Left ventricle myocardium superior (tissue), 1 donor: ENCODE measurements at places on chromosomes 11 and 22. TPM values are rescaled to one million over a fixed set of nuclear protein-coding genes. Genes with fewer than 3 reads are reported as not detected.

The OR8B8 gene
- total RNA-seq = not detected

The EFEMP2 gene
- 95.2 TPM for total RNA-seq

The APBB1 gene
- total RNA-seq = 87.6 TPM

The TMA7B gene
- total RNA-seq = not detected

The EIF3D gene
- total RNA-seq = 76.1 TPM

The PIM3 gene
- 65.1 TPM for total RNA-seq

The SOX10 gene
- 1.9 TPM for total RNA-seq

The CRACR2B gene
- 31.0 TPM for total RNA-seq

The MCHR1 gene
- total RNA-seq = 1.4 TPM

The MICALL1 gene
- 20.1 TPM for total RNA-seq

The VSIG10L2 gene
- total RNA-seq = not detected

The MMP1 gene
- not detected for total RNA-seq

DNA sequence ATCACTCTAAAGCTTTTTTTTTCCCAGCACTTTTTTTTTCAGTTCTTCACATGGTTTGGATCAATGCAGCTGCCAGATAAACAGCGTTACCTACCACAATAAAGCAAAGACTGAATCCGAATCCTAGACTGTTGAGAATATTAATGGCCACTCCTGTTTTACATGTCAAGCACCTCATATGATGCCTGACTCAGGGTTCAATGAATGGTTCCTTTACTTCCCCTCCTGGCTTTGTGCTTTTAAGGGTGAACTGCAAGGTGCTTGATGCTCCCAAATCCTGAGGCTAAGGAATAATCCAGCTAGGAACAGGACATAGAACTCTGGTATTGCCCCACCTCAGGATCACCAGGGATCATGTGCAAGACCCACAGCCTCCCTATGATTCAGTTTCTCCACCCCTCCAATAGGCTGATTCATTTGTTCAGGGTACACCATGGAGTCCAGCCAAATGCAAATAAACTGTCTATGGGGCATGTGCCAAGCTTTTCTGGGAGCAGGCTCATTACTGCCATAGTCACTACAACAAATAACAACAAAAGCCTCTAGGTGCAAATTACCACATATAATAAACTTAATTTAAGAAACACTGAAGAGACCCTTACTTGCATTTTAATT, 104.3 kb downstream of the GAB2 start:
- DNase-seq = no peak

DNA sequence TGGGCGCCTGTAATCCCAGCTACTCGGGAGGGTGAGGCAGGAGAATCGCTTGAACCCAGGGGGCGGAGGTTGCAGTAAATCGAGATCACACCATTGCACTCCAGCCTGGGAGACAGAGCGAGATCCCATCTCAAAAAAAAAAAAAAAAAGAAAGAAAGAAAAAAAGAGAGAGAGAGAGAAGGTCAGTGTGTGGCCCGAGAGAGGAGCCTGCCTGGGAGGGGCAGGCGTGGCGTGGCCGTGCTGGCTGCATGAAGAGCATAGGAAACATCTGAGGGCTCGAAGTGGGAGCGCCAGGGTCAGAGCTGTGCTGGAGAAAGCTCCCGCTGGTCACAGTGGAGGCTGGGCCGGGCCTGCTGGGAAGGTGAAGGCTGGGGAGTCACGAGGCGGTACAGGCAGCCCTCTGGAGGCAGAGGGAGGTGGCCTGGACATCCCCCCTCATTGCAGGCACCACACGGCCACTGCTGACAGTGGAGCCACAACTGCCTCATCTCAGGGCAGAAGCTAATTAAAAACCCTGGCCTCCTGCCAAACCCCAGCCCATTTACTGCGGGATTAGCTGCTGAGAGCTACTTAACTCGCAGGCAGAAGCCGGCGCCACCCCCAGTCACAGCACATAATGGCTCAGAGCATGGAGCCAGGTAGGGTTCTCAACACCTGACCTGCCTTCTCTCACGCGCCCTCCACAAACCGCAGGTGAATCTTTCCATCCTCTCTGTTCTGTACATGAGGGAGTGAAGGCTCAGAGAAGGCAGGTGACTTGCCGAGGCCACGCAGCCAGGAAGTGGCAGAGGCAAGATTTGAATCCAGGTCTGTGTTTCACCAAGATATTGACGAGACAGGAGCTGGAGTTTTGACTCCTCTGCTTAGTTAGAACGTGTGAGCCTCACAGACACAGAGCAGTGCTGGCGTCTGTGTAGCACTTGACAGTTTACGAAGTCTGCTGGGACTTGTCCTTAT, 32.6 kb downstream of the NFAM1 start:
- peak; percentile 62 for DNase-seq

GRCh38 chr11:31986201-31986889, 104.5 kb upstream of the RCN1 start:
- DNase-seq = no peak

DNA sequence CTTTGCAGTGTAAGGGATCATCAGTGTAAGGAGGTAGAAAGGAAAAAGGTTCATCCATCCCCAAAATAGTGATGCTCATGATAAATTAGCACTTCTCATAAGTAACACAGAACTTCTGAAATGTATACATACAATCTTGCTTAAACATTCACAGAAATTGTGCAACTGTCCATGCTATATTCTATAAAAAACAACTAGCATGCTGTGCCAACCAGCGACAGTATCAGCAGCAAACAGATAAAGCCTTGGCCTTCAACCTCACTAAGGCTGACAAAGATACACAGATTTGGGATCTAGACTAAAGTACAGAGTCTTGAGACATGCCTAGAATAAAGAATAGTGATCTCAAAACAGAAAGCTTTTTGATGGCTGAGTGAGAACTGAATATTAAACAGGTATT, 74.1 kb upstream of the CHRM4 start:
- no peak for DNase-seq

DNA sequence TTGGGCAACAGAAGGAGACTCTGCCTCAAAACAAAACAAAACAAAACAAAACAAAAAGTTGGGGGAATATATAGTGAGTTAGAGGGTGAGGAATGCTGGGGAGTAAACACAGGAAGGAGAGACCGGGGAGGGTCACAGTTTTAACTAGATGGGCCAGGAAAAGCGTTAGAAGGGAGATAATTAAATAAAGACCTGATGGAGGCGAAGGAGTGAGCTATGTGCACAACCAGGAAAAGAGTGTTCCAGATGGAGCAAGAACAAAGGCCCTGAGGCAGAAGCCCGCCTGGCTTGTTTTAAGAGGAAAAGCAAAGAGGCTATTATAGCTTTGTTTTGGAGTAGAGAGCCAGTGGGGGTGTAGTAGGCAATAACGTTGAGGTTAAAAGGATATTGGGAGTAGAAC, 4.8 kb upstream of the PLA2G6 start:
- no peak for DNase-seq

DNA sequence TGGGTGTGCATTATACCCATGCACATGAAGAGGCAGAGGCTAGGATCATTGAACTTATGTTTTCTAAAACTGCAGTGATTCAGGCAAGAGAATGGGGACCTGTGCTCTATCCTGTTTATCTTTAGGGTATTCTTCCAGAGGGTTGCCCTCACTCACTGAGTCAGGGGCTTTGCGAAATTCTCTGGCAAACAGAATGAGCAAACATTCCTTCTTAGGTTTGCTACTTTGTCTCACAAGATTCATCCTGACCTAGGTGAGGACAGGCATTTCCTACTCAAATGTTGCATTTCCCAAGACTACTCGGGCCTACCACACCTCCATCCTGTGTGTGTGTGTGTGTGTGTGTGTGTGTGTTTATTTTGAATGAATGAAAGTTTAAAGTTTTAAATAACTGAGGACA, 2.7 kb upstream of the EIF3M start:
- DNase-seq = no peak

GRCh38 chr22:50148991-50149721, 21.4 kb upstream of the PANX2 start:
- peak; percentile 70 for DNase-seq

DNA sequence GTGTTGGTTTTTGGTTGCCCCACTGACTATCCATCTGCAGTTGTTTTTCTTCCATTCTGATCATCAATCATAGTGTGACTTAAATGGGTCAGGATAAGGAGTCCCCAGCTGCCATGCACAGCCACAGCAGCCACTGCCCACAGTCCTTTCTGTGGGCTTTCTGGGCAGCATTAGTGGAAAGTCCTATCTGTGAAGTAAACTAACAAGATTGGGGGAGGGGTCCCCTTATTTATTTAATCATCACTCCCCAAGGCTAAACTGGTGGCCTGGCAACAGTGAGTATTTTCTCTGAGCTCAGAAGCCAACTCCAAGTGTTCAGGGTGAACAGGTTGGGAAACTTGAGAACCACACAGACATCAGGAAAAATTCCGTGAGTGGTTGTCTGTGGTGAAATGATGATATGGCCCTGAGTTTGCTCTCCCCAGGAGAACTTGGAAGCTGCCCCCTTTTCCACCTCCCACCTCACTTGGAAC, 145.0 kb downstream of the CCDC34 start:
- no peak for DNase-seq

GRCh38 chr11:15654451-15654850, 539.7 kb downstream of the INSC start:
- DNase-seq = no peak

GRCh38 chr11:131457163-131457562, 86.7 kb downstream of the NTM start:
- DNase-seq = no peak

GRCh38 chr11:24754406-24754805, 257.6 kb downstream of the LUZP2 start:
- no peak for DNase-seq

DNA sequence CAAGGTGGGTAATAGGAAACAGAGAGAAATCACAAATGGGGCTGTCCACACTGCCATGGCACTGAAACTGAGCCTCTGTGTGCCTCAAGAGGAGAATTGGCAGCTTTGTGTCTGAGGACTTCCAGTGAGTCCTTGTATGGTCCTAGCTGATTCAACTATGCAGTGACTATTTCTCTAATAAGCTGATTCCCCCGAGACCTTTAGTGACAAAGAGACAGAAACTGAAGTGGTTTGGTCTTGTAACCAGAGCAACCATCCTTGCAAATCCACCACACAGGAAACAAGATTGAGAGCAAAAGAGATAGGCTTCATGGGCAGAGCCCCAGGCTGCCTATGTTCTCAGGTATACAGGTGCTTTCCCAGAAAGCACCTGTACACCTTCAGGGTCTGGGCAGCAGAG, 1038.5 kb downstream of the NTM start:
- no peak for DNase-seq

GRCh38 chr11:9073466-9074225, 17.8 kb downstream of the SCUBE2 start:
- no peak for DNase-seq

DNA sequence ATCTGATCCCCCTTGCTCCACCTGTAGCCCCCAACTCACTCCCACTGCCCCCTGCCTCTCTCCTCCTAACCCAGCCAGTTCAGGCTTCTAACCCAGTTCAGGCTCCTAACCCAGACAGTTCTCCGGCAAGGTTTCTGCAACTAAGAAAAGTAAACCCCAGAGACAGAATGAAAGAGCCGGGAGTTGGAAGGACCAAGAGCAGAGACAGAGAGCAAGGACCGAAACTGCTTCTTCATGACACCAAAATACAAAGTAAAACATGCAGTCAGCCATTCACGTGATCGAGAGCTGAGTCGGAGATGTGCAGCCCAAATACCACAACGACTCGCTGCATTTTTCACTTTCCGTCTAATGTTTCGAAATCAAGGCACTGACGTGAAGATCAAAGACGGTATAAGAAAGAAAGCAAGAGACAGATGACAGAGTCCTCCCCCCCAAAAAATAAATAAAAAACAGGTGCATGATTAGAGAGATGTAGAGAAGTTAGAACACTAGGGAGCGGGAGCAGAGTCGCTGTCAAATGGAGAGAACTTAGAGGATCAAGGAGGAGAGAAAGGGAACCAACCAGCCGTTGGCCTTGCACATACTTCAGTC, 884 bp downstream of the IL10RA start:
- no peak for DNase-seq

- DNase-seq = no peak
Measured at GRCh38 chr11:81007046-81007445, 1566.2 kb upstream of the TENM4 start.

DNA sequence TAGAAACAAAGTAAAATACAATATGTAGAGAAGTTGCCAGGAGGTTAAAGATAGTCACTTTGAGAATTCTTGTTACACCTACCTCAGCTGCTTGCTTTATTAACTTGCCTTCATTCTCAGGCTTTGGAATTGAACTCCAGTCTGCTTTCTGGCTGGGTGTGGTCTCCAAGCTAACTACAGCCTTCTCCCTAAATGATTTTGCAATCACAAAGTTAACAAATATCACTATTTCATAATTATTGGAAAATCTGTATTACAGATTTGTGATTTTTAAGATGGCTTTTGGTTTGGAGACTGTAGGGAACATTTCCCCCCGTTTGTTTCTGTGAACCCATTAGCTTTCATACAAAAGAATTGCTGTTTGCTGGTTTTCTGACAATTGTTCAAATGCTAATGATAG, 2.2 kb downstream of the PLAAT5 start:
- no peak for DNase-seq

DNA sequence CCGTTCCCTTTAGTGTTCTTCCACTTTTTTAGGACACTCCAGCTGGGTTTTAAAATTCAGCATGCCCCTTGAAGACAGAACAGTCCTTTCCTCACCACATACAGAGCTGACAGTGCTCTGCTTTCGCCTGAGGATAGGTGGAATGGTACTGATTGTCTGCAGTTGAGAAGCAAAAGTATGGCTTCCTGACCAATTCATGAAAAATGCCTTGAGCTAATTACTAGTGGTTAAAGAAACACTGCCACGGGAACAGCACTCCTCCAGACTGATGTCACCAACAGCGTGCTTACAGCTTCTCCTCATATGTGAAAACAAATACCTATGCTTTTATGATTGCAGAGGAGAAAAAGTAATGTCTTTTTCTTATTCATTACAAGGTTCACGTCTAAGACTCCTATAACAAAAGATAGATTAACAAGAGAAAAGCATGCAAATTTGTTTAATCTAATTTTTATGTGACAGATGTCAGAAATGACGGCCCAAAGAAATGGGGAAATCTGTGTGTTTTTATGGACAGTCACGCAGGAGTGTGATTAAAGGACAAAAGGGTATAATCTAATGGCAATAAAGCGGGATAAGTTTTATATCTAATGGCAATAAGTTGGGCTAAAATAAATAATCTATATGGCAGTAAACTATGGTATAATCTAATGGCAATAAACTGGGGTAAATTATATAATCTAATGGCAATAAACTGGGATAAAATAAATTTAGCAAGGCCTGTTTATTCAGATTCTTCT, 123.4 kb upstream of the ARHGAP42 start:
- DNase-seq = no peak

- no peak for DNase-seq
Measured at GRCh38 chr11:132957881-132958280, 574.4 kb downstream of the OPCML start.

- DNase-seq = peak; percentile 67
Measured at GRCh38 chr11:124865902-124866851, 945 bp downstream of the ROBO3 start.

DNA sequence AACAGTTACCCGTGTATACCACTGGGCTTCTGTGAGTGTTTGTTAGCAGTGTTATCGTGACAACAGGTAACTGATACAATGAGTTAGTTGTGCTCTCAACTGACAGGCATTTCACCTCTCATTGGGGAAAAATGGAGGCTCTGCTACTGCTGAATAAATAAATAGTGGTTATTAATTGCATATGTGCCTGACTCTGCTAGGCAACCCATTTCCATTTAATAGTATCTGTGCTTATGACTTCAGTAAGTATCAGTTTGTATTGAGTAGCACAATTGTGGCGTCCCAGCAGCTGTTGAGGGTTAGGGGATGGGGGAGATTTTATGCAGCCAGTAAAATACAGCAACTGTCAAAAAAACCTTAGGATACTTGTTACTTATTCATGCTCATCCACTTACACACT, 123.4 kb upstream of the SEZ6L start:
- DNase-seq = no peak

GRCh38 chr11:130433357-130433756, 4.9 kb upstream of the ADAMTS8 start:
- no peak for DNase-seq
